CD4-positive, alpha-beta T cell treated with Interleukin-6 at 100 ng/mL for 8 hours (primary cell): ENCODE measurements at places on chromosomes 7 and 10.

DNA sequence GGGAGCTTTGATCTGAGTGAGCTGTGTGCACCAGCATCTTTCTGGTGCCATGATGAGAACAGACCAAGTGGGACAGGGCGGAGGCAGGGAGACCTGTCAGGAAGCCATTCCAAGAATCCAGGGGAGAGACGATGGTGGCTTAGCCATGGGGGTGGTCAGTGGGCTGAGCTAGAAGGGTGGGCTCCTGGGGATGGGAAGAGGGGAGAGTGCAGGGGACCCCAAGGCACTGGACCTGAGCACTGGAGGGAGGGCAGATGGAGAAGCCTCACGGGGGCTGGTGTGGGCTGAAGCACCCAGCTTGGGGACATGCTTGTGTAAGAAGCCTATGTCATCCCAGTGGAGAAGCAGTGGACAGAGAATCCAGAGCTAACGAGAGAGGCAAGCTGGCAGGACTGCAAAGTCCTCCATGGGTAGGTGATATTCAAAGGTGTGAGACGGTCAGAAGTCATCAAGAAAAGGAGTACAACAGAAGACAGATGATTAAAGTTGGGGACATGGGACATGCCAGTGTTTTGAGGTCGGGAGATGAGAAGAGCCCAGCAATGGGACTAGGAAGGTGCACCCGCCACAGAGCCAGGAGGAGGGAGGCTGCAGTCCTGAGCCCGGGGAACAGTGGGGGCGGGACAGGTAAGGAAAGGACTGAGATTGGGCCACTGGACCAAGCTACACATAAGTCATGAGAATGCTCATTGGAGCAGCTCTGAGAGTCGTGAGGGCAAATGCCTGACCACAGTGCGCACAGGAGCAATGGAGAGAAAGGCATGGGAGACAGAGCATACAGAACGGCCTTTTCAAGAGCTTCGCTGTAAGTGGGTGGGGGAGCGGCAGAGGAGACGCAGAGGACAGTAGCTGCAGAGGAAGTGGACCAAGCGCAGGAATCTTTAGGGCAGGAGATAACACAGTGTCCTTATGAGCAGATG, 72.0 kb downstream of the GRID1 start:
- DNase-seq, result no peak

DNA sequence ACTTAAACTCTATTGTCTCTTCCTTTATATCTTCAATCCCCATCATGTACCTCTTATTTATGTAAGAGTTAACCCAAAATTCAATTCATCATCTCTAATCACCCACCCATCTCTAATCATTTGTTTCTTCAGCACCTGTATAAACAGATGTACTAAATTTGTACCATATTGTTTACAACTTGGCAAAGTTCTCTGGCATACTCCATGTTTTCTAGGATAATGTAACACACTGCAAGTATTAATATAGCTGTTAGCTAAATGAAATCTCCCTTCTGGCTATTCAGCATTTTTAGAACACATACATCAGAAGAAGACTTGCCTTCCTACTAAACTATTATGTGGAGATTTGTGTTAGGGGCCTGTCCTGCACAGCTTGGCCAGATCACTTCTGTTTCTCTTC, 33.1 kb downstream of the MALSU1 start:
- DNase-seq, result no peak

DNA sequence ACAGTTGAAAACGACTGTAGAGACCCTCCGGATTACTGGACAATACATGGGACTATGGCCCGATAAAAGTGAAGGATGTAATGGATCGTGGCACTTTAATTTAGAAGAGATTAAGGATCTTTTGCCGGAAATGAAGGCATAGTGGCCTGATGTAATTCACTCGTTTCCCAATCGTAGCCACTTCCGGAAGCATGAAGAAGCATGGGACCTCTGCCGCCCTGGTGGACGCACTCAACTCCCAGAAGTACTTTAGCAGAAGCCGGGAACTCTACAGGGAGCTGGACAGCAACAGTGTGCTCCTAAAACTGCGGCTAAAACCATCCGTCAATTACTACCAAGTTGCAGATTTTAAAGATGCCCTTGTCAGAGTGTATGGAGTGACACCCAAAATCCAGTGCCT, 59.6 kb upstream of the NUPR2 start:
- DNase-seq, result no peak

DNA sequence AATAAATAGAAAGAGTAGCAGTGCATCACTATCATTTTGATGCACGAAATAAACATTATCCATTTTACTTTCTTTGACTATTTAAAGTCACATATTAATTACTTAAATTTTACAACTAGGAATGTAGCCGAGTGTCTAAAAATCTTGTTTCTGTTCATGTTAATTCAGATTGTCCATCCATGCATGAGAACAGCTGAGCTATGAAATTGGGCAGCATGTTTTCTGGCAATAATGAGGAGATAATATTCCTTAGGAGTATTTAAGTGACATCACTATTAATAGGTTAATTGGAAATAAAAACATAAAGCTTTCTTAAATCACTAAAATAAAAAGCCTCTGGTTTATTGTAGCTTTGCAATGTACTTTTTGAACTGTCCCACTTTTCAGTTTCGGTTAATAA, 293.8 kb downstream of the PHTF2 start:
- no peak for DNase-seq

DNA sequence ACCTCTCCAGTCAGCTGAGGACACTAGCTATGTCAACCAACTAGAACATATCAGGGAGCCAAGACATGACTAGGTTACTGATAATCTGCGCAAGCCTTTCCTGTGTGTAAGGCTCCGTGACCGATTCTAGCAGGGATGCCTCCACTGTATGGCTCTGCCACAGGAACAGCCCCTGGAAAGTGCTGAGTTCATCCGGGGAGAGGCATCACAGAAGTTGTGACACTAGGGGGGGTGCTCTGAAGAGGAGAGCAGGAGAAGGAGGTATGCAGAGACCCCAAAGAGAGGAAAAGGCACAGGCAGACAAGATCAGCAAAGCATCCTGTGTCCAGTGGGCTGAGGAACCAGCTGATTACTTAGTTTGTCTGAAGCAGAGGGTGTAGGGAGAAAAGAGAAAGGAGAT, 13.5 kb downstream of the UPP1 start:
- DNase-seq, result no peak

DNA sequence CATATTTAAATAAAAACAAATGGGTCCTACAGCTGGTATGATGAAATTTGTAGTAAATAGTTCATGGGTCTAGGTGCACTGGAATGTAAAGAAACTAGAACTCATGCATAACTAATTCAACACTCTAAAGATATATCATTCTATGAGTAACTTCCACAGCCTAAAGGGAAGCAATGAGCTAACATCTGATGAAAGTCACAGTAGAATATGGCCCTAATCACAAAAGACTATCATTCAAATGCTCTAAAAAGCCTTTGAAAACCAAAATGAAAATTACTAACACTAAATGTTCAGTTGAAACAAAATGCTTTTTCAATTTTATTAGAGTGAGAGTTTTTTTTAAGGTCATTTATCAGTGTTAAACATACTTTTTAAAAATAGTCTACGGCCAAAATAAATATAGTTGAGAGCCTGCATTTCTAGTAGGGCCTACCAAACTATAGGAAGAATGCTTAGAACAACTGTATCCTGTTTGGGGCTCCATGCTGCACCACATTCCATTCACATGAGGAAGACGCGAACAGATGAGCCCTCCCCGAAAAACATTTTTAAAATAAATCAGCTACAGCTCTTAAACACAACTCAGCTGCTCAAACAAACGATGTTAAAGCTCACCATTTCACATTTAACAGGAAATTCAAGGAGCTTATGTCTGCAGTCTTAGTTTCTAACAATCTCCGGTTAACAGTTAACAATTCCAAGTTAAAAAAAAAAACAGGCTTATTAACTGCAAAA, 134.5 kb downstream of the NRBF2 start:
- DNase-seq, result no peak

- no peak for DNase-seq
Measured at GRCh38 chr7:664997-665735, 61.3 kb upstream of the DNAAF5 start.

DNA sequence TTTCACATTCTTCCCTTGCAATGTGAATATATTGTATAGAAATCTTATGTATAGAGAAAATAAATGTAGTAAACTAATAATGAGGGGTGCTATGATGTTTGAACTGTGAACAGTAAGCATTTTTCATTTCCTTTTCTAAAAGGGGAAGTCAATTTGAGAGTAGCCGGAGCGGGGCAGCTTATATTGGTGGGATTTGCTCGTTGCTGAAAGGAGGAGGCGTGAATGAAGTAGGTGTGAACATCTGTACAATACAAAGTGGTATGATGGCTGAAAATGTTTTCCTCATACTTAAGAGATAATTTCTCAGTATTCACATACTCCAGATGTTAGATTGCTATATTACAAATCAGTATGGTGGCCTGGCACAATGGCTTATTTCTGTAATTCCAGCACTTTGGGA, 87.1 kb downstream of the SRI start:
- no peak for DNase-seq

DNA sequence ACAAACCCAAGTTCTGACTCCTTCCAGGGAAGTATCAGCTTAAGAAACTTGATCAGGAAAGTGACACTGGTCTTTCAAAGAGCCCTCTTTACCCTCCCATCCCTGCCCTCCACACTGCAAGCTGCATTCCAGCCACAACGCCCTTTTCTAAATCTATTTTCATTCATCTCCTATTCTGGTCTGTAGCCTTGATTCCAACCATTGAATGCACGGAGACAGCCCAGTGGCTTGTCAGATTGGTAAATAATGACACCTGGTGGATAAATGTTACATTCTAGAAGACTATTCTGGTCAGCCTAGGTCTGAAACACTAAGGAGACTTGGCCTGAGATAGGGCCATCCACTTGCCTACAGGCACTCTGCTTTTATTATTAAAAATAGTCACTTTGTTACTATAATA, 20.9 kb downstream of the MORN4 start:
- no peak for DNase-seq
